Endothelial cell of umbilical vein (primary cell): ENCODE measurements at places on chromosomes 1 and 21. TPM values are rescaled to one million over a fixed set of nuclear protein-coding genes. Genes with fewer than 3 reads are reported as not detected.

Gene SLC35A3
- total RNA-seq, result 19.0 and 20.2 TPM in 2 replicates

Gene NKAIN1
- 0.23 and 0.40 TPM in 2 replicates for total RNA-seq

Gene OR2T29
- not detected in 2 replicates for total RNA-seq

Gene RGS4
- 54.9 and 59.3 TPM in 2 replicates for total RNA-seq

Gene C8B
- not detected in 2 replicates for total RNA-seq

Gene CYYR1
- 23.8 and 25.7 TPM in 2 replicates for total RNA-seq

Gene ADAM30
- not detected in 2 replicates for total RNA-seq

Gene OR6K3
- total RNA-seq, result not detected in 2 replicates

Gene AZIN2
- 0.76 and 0.91 TPM in 2 replicates for total RNA-seq

Gene SPRR1A
- total RNA-seq, result not detected in 2 replicates

Gene CD5L
- not detected in 2 replicates for total RNA-seq

Gene BATF3
- total RNA-seq, result 0.25 and 1.9 TPM in 2 replicates

- H3K4me1 ChIP-seq, result no peaks in the 10 kb centered on the region
- no peak overlapping the region for H3K4me3 ChIP-seq
- H3K36me3 ChIP-seq, result no peaks in the 10 kb centered on the region
- H3K27me3 ChIP-seq, result peaks cover 4% of the 10 kb centered on the region
- DNase-seq, result no peak
- no peak overlapping the region for H3K27ac ChIP-seq
Observed at GRCh38 chr1:86567341-86567740, 20.5 kb downstream of the CLCA4 start.

DNA sequence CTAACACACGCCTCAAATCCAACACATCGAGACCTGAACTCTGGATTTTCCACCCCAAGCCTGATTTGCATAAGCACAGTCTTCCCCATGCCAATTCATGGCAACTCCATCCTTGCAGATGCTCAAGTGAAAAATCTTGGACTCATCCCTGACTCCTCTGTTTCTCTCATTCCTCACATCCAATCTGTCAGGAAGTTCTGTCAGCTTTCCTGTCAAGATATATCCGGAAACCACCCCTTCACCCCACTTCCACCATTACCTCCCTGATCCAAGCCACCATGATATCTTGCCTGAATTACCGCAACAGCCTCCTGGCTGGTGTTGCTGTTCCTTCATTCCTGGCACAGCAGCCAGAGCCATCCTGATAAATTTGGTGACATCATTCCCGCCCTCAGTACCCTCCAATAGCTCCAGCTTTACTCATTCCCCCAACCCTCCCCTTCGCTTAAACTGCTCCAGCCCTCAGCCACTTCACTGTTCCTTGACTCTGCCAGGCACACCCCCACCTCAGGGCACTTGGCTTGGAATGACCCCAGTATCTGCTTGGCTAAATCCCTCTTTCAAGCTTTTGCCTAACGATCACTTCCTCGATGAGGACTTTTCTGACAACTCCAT, 17.4 kb downstream of the TCEA3 start:
- H3K36me3 ChIP-seq, result no peaks in the 10 kb centered on the region
- no peak overlapping the region for H3K27ac ChIP-seq
- H3K27me3 ChIP-seq, result no peaks in the 10 kb centered on the region
- H3K4me1 ChIP-seq, result peaks cover 23% of the 10 kb centered on the region
- no peak overlapping the region for H3K4me3 ChIP-seq

GRCh38 chr1:55654750-55655149, 439.6 kb upstream of the USP24 start:
- no peak overlapping the region for H3K27ac ChIP-seq
- H3K4me1 ChIP-seq, result no peaks in the 10 kb centered on the region
- no peak for DNase-seq
- no peak overlapping the region for H3K4me3 ChIP-seq

GRCh38 chr1:33914531-33914930, 50.7 kb downstream of the HMGB4 start:
- DNase-seq, result no peak
- no peaks in the 10 kb centered on the region for H3K4me1 ChIP-seq
- no peaks in the 10 kb centered on the region for H3K36me3 ChIP-seq
- H3K4me3 ChIP-seq, result no peak overlapping the region

- H3K36me3 ChIP-seq, result no peaks in the 10 kb centered on the region
- H3K4me1 ChIP-seq, result no peaks in the 10 kb centered on the region
- H3K4me3 ChIP-seq, result no peak overlapping the region
- no peak for DNase-seq
- H3K27ac ChIP-seq, result no peak overlapping the region
Observed at GRCh38 chr1:20702416-20702815, 15.4 kb downstream of the KIF17 start.

DNA sequence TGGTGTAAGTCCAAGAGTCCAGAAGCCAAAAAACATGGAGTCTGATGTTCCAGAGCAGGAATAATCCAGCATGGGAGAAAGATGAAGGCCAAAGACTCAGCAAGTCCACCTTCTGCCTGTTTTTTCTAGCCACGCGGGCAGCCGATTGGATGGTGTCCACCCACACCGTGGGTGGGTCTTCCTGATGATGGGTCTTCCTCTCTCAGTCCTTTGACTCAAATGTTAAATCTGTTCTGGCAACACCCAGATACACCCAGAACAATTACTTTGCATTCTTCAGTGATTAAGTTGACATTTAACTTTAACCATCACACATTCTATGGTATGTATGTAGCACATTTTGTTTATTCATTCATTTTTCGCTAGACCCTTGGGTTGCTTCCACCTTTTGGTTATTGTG, 944.4 kb downstream of the PLA2G4A start:
- no peaks in the 10 kb centered on the region for H3K27me3 ChIP-seq
- H3K36me3 ChIP-seq, result no peaks in the 10 kb centered on the region
- no peak overlapping the region for H3K4me3 ChIP-seq

DNA sequence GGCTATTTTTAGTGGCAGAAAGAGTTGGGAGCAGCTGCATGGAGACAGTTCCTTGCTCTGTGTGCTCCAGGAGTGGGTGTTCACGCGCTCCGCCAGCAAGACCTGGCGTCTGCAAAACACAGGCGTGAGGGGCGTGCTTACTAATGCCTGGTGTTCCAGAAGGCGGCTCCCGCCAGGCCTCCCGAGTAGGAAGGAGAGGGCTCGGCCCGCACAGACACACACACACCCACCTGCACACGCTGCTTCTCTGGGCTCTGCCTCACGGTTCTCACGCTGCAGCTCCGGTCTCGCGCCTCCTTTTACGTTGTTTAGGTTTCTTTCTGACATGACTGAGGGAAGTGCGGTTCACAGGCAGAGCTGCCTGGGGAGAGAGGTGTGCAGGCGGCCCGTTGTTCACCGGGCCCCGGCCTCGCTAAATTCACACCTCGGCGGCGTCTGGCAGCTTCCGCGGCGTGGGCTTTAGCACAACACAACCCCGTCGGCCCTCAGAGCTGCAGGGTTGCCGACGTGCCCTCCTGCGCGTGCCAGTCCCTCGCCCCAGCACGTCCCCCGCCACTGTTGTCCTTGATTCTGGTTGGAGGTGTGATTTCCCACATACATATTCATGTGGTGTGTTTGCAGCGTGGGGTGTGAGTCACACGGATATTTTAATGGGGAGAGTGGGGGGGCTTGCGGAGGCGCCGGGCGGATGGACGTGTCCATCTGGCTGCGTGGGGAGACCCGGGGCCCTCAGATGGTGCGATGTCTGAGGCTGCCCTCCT, 77.0 kb downstream of the SKI start:
- peaks cover 15% of the 10 kb centered on the region for H3K4me1 ChIP-seq
- H3K36me3 ChIP-seq, result peaks cover 8% of the 10 kb centered on the region

DNA sequence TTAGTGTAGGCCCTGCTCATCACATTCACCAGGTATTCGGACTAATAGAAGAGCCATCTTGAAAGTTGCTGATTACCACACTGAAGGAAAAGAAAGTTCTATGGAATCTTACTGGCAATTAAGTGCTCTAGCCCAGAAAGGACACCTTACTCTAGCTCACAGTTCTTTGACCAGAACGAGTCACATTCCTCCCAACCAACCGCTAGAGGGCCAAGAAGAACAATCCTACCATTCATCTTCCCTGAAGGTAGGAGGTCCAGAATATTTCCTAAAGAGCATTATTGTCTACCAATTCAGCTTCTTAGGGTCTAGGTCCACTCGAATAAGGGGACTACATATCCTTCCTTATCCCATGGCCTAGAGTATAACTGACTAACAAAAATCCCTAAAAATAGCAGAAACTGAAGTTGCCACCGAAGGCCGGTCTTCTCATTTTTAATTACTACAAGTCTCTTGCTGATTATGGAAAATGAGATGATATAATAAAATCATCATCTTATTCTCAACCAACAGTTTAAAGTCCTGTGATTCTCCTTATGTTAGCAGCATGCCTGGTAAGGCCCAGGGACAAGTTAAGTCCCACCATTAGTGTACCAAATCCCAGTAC, 2.7 kb upstream of the FMO1 start:
- H3K27ac ChIP-seq, result no peak overlapping the region
- H3K4me1 ChIP-seq, result no peaks in the 10 kb centered on the region
- no peak overlapping the region for H3K4me3 ChIP-seq
- DNase-seq, result peak; percentile 34
- no peaks in the 10 kb centered on the region for H3K36me3 ChIP-seq

- DNase-seq, result peak; percentile 72
- no peaks in the 10 kb centered on the region for H3K27me3 ChIP-seq
- no peak overlapping the region for H3K4me3 ChIP-seq
- H3K27ac ChIP-seq, result peak overlapping the region; percentile 58
Observed at GRCh38 chr1:145891143-145891542, 5.5 kb upstream of the ANKRD35 start.

DNA sequence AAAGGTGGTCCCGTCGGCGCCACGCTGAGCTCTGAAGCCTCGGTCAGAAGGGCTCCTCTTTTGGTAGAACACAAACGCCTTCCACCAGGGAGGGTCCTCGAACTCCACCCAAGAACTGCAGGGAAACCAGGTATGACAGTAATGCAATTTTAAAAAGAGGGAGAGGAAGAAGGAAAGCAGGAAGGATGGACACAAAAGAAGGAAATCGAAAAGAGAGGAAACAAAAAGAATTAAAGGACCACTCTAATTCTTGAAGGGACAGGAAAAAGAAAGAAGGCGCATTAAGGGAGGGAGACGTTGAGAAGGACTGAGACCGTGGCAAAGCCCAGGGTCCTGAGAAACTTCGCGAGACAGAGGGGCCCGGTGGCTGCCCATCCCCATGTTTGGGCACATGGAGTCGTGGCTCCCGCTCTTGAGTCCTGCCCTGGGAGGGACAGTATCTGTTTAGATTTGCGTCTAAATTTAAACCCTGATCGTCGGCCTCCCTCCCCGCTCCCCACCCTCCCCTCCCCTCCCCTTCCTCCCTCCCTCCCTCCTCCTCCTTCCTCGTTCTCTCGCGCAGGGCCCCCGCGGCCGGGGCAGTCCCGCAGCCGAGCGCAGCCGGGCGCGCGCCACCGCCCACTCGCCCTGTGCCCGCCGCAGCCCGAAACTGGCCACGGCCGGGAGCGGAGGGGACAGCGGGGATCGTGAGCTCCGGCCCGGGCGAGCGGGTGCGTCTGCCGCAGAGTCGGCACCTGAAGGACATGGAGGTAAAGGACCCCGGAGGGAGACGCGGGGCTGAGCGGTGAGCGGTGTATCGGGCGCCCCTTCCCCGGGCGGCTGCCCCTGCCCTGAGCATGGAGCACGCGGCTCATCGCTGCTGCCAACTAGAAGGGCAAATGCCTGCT, at the start of gene RCSD1:
TSS of gene RCSD1 (plus strand) at position 552 of the 887 bp plus-strand sequence. CDS start at position 744, 192 bp downstream.
- no peak within 1 kb of the TSS for H3K27ac ChIP-seq
- no peak for DNase-seq
- no peaks in the 10 kb centered on the region for H3K36me3 ChIP-seq

DNA sequence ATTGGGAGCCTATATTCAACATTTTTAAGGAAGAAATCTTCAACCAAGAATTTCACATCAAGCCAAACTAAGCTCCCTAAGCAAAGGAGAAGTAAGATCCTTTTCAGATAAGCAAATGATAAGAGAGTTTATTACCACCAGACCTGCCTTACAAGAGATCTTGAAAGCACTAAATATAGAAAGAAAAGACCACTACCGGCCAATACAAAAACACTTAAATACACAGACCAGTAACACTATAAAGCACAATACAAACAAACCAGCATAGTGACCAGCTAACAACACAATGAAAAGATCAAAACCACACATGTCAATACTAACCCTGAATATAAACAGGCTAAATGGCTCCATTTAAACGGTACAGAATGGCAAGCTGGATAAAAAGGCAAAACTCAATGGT, 165.4 kb downstream of the MRPL39 start:
- no peak overlapping the region for H3K4me3 ChIP-seq
- H3K36me3 ChIP-seq, result no peaks in the 10 kb centered on the region
- no peak for DNase-seq
- no peaks in the 10 kb centered on the region for H3K4me1 ChIP-seq
- H3K27me3 ChIP-seq, result no peaks in the 10 kb centered on the region

DNA sequence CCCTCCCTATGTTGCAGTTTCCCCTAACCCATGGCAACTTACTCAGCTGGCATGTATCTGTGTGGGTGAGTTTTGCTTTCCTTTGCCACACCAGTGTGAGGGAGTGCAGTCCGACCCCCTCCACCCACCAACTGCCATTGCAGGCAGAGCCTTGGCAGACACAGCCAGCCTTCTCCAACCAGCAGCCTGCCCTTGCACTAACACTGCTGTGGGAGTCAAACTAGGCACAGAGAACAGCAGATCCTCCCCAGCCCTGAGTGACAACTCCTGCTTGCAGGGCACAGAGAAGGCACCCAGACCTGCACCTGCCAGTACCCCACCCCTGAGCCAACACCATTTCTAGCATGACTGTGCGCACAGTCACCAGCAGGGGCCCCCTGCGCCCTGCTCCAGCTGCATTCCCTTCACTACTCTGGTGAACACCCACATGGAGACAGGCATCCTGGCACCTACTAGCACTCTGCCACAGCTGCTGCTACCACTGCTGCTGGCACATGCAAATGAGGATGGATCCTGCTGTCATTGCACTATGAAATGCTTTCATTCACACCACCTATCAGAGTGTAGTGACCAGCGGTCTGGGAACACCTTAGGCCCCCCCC, 98.4 kb downstream of the MAGI3 start:
- DNase-seq, result no peak
- no peaks in the 10 kb centered on the region for H3K27me3 ChIP-seq
- no peaks in the 10 kb centered on the region for H3K36me3 ChIP-seq
- no peaks in the 10 kb centered on the region for H3K4me1 ChIP-seq
- no peak overlapping the region for H3K4me3 ChIP-seq

GRCh38 chr1:3423245-3423829, 31.1 kb upstream of the ARHGEF16 start:
- no peaks in the 10 kb centered on the region for H3K4me1 ChIP-seq

DNA sequence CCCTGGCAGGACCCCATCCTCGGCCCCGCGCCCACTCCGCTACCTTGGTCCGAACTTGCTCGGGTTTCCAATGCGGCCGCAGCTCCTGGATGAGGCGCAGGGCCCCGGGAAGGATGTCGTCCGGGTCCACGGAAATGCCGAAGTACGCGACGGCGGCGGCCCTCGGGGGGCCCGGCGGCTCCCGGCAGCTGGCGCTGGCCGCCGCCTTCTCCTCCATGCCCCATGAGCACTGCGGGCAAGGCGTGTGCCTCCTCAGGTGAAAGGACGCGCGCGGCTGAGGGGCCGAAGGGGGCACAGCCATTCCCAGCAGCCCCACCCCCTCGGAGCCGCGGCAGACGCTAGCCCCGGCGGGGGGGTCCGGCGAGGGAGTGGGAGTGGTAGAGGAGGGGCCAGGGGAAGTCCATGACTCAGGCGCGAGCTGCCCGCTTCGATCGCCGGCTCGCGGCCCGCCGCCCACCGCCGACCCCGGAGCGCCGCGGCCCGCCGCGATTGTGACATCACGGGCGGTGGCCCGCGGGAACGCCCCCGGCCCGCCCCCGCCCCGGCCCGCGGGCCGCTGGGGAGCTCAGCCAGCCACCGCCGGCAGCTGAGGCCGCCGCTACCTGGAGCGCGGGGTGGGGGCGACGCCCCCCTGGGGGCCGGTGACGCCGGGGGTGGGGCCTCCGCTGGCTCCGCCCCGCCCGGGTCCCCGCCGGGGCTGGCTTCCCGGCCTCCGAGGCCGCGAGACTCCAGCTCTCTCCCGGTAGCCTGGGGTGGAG, at the start of gene ETNK2:
TSS of gene ETNK2 (minus strand) at position 493 of the 758 bp plus-strand sequence. CDS start at position 301, 192 bp downstream.
- H3K27me3 ChIP-seq, result no peaks in the 10 kb centered on the region
- DNase-seq, result peak; percentile 61
- H3K4me1 ChIP-seq, result peaks cover 5% of the 10 kb centered on the region
- H3K4me3 ChIP-seq, result peak within 1 kb of the TSS; percentile 20
- H3K36me3 ChIP-seq, result no peaks in the 10 kb centered on the region
- no peak within 1 kb of the TSS for H3K27ac ChIP-seq
